Epithelial cell of proximal tubule (primary cell): ENCODE measurements at places on chromosomes 1 and 21. TPM values are rescaled to one million over a fixed set of nuclear protein-coding genes. Genes with fewer than 3 reads are reported as not detected.

The FCGR3B gene
- total RNA-seq: not detected in 2 replicates

The THBS3 gene
- 4.9 and 13.2 TPM in 2 replicates for total RNA-seq

The TENT5C gene
- under 0.01 TPM in 1 of 2 replicates, not detected in the other for total RNA-seq

The BACE2 gene
- 38.3 and 60.9 TPM in 2 replicates for total RNA-seq

The NLRP3 gene
- 7.4 and 8.5 TPM in 2 replicates for total RNA-seq

The LY9 gene
- total RNA-seq: not detected in 2 replicates

GRCh38 chr1:32967888-32968568 lies 3.4 kb upstream of the RNF19B start:
- DNase-seq: no peak

DNA sequence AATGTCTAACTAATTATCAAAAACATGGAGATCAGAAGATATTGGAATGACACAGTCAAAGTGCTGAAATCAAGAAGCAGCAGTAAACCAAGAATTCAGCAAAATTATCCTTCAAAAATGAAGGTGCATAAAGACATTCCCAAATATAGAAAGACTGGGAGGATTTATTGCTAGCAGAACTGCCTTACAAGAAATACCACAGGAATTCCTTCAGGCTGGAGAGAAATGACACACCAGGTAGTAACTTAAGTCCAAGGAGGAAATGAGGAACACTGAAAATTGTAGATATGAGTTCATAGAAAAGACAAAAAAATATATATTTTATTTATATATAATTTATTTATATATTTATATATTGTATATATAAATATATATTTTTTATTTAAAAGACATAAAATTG lies 217.2 kb downstream of the RPS6KC1 start:
- no peak for DNase-seq

- no peak for DNase-seq
These were observed 219.2 kb downstream of the RYR2 start for GRCh38 chr1:237261198-237261597.

DNA sequence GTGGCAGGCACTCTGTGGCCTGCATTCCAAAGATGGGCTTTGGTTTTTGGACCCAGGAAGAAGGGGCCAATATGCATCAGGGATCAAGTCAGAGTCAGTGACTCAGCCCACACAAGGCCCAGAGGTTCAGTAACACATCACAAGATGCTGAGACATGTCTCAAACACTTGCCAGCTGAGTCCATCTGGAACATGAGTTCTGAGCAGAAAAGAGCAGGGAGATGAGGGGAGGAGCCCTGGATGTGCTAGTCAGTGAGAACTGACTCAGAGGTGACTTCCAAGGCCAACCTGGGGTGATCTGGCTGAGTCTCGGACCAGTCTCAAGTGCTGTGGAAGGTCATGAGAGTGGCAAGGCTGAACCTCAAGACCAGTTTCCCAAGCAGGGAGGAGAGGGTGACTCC lies 150.1 kb downstream of the CDC7 start:
- DNase-seq: peak; percentile 97

DNA sequence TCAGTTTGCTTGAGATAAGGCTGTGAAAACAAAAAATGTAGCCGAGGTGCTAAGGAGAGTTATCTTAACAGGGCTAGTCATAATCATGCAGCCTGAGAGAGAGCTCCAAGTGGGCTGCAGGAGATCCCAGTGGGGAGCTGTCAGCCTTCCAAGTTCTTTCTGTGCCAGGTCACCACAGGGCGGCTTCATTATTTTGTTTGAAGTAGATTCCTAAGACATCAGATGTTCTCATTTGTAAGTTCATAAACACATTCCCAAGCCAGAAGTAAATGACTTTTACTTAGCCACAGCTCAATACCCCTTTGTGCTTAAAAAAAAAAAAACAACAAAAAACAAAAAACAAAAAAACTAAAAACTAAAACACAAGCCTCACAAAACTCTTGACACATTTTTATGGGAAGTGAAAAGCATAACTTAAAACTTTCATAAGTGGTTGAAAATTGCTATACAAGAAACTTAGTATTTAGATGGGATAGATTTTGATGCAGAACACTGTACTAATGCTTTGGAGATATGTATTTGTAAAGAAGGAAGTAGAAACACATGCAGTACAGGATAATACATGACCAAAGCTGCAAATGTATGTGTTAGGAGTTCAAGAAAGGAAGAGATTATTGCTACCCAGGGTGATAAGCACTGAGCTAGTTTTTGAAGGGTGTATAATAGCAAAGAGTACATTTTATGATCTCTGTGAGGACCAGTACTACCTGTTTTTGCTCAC lies 8.6 kb downstream of the CDC14A start:
- DNase-seq: no peak

- no peak for DNase-seq
These were observed 90.7 kb downstream of the CDC7 start for GRCh38 chr1:91591175-91591974.

DNA sequence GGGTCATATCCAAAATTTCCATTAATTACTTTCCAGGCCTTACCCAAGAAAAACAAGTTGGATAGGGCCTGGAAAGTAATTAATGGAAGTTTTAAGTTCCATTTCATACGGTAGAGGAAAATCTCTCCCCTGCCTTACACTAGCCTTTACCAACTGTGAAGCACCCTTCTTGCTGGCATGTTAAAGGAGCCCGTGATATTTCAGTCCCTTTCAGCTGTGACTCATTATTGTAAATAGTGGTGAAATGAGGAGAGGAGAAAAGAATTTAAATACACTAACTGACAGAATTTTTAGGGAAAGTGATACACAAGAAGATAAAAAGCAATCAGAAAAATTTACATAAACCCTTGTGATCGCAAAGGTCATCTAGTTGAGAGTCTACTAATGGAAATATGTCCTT lies 20.3 kb upstream of the KAZN start:
- DNase-seq: no peak

DNA sequence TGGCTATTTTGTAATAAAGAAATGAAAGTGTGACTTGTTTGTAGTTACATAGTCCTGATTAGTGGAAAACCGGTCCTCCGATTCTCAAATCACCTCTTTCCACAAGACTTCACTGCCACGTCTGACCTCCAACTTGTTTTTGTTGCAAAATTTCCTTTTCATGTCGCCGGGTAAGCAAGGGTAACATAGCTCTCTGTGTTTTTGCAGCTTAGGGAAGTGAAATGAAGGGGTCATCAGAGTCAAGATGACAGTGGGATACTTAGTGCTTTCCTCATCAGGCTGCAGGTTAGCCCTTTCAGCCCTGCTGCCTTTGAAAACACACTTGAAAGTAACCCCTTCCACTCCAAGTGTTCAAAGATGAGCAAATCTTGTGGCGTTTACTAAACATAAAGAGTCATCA lies 217.9 kb downstream of the USP25 start:
- no peak for DNase-seq

DNA sequence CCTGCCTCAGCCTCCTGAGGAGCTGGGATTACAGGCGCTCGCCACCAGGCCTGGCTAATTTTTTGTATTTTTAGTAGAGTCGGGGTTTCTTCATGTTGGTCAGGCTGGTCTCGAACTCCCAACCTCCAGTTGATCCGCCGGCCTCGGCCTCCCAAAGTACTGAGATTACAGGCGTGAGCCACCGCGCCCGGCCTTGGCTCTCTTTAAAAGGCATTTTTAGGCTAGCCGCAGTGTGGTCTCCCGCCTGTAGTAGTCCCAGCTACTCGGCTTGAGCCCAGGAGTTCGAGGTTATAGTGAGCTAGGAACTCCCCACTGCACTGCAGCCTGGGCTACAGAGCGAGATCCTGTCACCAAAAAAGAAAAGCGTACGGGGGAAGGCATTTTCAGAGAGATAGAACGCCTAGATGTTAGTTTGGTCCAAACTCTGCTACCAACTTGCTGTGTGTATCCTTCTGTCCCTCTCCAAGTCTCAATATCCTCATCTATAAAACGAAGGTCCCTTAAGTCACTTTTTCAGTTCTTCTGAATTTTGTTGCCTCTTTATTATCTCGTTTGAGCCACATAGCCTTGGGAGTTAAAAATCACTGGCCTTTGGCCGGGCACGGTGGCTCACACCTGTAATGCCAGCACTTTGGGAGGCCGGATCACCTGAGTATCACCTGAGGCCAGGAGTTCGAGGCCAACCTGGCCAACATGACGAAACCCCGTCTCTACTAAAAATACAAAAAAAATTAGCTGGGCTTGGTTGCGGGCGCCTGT lies 734 bp downstream of the MED18 start:
- no peak for DNase-seq
